ENCODE measurements at places on chromosomes 1 and 21.

GRCh38 chr1:109272831-109273547, 10.0 kb downstream of the PSRC1 start:
- no peak for DNase-seq

DNA sequence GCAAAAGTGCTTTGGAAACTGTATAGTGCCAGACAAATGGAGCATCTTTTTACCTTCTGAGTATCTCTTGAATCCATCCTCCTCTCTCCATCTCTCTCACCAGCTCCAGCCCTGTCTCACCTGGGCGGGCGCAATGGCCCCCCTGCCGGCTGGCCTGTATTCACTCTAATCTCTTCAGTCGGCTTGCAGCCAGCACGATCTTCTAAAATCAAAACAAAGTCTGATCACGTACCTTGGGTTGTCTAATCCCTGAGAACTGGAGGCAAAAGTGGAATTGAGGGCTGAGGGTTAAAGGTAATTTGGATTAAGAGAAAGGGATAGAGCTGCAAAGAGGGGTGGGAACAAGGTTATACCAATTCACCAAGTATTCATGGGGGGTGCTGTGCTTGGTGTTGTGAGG, 46.0 kb upstream of the LRRN2 start:
- DNase-seq: no peak

GRCh38 chr1:212235857-212236256, 49.4 kb upstream of the PPP2R5A start:
- DNase-seq: no peak

- no peak for DNase-seq
Measured at GRCh38 chr1:230858918-230859729, 9.2 kb downstream of the C1orf198 start.

- DNase-seq: no peak
Measured at GRCh38 chr1:200778766-200779165, 40.1 kb downstream of the CAMSAP2 start.

DNA sequence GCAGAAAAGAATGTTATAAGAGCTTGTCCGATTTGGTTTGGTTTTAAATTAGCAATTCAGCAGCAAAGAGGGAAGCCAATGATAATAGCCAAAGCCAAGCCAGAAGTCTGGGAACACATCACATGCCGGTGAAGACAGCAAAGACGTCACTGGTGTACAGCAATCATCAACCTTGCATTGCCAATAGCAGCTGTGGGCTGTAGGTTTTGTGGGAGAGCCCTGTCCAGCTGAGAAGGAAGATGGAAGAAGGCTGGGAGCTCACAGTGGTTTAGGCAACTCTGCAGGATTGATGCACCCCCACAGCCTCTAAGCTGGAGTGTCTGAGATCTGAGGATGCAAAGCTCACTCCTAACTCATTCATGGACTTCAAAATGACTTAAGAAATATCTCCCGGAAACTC, 338.7 kb downstream of the SIPA1L2 start:
- DNase-seq: no peak

- no peak for DNase-seq
Measured at GRCh38 chr1:220885971-220886370, 6.7 kb downstream of the HLX start.

DNA sequence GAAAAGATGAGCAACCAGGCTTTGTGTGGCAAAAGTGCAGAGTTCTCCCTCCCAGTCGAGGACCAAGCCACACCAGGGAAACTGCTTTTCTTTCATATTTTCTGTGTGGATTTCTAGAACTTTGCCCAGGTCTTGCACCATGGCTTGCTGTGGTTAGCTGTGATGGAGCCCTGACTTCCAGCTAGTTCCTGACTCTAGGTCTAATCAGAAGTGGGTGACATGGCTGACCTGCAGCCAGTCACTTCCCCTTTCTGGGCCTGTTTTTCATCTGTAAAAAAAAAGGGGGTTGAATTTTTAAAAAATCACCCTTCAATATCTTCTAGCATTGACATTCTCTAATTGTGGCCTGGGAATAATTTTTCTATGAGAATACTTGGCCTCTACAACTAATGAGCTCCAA, 491.2 kb upstream of the USP24 start:
- DNase-seq: no peak

DNA sequence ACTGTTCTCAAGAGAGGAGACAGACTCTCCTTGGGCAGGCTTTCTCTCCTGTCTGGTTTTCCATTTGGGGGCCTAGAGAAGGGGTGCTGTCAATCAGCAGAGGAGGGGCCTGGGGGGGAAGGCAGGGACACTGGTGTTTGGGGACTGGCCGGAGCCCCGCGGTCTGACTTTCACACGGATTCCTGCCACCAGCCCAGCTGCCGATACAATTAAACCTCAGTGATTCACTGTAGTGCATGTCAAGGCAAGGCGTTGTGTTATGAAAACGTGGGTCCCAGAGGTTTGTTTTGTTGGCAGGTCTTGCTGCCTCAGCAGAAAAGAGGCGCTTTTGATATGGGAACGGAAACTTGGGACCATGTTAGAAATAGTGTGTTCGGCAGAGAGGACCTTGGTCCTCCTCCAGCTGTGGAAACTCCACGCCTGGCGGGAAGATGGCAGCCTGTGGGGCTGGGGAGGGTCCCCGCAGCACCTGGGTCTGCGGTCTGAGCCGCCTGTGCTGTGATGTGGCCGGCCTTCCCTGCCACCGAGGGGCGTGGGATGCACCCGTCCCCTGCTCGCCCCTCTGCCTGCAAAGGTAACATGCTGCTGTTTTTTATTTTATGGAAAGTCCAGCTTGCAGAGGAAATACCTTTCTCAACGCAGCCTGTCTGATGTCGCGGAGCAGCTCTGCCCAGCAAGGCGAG, 47.6 kb downstream of the SPSB1 start:
- DNase-seq: no peak

DNA sequence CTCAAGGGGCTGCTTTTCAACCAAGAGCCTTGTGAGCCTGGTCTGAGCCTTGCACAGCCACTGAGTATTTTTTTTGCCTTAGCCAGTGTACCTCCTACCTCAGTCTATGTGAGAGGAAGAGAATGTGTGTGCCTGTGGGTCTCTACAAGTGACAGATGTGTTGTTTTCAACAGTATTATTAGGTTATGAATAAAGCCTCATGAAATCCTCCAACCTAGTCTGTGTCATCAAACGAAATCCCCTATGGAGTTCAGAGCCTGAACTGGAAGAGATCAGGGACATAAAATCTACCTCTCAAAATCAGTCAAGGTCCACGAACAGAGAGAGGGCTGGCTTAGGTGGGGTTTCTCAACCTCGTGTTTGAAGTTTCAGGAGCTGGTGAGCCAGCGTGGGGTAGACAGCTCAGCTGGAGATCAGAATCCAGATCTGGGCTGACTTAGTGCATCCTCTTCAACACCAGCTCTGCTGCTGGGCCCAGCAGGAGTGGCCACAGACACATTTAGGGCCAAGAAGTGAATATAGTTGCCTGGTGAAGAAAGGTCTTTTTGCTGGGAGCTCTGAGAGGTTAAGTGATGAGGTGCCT, 8.2 kb downstream of the XKR8 start:
- no peak for DNase-seq

DNA sequence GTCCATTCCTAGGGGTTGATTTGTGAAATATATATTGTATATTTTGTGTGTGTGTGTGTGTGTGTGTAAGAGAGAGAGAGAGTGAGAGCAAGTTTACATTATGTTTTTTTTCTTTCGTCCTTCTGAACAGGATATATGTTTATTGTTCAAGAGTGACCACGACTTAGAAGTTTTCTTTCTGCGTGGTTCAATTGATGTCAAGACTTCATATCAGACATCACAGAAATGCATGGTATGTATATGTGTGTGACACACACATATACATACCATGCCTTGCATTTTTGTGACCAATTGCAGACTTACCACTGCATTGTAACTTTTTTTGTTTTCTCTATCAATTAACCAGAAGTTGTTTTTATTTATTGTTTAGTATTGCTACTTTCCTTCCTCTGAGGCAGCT, 2.5 kb downstream of the RASAL2 start:
- DNase-seq: no peak
